Hematopoietic multipotent progenitor cell (in vitro differentiated cells): ENCODE measurements at places on chromosomes 3 and 15. TPM values are rescaled to one million over a fixed set of nuclear protein-coding genes. Genes with fewer than 3 reads are reported as not detected.

DNA sequence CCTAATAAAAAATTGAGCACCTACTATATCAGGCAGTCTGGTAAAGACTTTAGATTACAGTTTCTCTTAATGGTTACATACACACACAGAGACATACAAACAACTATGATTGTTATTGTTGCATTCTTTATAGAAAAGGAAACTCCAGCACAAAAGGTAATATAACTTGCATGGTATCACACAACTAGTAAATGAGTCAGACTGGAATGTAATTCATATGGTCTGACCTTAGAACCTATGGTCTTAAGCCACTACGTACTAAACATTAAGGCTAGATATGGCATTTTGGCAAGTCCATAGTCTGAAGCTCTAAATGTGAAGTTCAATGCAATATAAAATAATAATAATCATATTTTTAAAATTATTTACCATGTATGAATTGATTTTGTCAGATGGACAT, 380.6 kb downstream of the LSAMP start:
- no peak for DNase-seq

Gene SNAPC5
- 15.6 TPM for total RNA-seq

Gene SAMMSON
- total RNA-seq = under 0.01 TPM

GRCh38 chr15:88341006-88341405, 84.5 kb upstream of the NTRK3 start:
- DNase-seq = no peak

Gene LRRC31
- total RNA-seq = not detected

- no peak for DNase-seq
Observed at GRCh38 chr3:8893001-8893400, 70.3 kb downstream of the RAD18 start.
